ENCODE measurements at places on chromosomes 12 and 14.

DNA sequence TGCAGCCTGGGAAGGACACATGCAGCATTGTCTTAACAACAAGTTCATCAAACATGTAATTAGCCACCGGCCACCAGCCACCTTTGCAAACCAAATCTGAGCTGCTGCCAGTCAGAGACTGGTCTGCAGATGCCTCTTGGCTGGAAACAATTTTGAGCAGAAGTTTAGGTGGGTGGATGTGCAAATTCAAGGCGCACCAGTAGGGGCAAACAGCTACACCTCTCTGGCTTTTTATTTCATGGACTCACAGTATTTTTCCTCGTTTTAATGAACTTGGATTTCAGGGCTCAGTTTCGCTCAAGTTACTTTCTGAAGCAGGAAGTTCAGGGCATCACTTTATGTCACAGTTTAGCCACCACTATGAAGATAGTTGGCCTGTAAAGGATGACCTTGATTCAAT is 94.3 kb downstream of the OTX2 start:
- DNase-seq = no peak

DNA sequence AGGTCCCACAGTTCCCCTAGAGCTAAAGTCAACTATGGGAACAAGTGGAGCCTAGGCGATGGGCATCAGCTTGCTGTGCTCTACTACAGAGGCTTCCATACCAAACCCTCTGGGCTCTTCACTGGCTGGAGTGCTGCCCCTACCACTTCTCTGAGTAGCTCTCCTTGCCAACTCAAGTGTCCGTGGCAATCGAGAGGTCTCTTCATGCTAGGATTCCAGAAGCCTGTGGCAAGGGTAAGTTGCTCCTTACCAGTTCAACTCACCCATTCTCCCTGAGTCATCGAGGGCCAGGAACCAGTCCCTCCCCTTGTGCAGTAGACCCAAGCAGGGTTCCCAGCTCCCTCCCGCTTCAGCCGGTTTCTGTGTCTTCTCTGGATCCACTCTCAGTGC is 76.1 kb downstream of the GALC start:
- no peak for DNase-seq

DNA sequence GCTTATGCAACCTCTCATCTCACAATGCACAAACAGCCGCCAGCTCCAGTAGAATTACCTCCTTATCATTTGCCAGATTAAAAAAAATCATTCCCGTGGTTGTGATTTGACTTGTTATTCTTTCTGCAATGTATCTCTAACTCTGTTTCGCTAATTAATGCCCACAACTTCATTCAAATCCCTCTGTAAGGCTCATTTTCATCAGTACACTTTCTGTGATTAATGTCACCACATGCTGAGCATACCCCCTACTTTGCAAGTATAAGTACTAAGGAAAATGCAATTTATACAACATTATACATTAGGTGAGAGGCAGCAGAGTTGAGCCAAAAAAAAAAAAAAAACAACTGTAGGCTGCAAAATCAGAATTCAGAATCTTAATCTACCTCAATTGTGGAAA is 166.0 kb downstream of the FSCB start:
- no peak for DNase-seq

- no peak for DNase-seq
Observed at GRCh38 chr12:112870267-112870980, 36.3 kb upstream of the OAS1 start.
